ENCODE measurements at places on chromosomes 3 and 15.
A peak's percentile ranks its signal among the peaks of the same experiment; 100 is the strongest.

DNA sequence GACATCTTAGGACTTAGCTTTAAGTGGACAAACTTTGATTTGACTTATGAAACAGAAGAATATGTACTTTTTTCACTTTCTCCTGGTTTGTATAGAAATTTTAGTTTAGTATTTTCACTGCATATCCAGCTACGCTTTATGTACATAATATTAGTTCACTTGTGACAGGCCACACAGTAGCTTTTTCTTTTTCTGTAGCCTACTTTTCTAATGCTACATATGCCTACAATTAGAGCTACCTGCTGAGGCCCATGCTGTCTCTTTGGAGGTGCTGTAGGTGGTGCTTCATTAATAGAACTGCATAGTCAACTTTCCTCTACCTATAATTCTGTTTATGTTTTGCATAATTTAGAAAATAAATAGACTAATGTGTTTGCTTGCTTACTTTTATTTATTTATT lies 191.6 kb downstream of the NLGN1 start:
- DNase-seq, result peak; percentile 70

GRCh38 chr3:45987368-45988291 lies 8.0 kb downstream of the FYCO1 start:
- DNase-seq, result peak; percentile 80

GRCh38 chr3:143653493-143653892 lies 194.8 kb downstream of the SLC9A9 start:
- no peak for DNase-seq

DNA sequence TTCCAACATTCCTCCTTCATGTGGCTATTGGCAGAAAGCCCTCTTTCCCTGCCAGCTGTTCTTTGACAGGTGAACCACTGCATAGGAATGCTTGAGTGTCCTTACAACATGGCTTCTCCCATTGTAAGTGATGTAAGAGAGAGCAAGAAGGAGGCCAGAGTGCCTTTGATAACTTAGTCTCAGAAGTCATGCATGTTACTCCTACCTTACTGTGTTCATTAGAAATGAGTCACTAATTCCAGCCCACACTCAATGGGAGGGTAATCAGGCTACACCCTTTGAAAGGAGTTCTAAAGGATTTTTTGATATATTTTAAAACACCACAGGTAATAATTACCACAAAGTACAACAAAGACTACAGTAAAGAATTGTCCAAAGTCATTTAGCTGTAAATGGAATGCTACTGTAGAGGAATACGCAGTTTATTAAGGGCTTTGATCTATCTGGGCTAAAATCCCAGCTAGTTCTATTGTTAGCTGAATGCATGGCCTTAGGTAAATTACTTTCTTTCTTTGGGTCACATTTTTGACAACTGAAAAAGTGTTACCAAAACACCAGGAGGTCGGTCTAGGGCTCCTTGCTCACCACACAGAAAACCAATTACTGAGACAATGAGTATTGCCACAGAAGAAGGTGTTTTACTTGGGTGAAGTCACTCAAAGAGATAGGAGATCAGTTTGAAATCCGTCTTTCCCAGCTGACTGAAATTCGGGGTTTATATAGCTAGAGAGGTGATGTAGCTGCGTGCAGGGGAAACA lies 154.9 kb downstream of the GRM7 start:
- DNase-seq, result no peak

DNA sequence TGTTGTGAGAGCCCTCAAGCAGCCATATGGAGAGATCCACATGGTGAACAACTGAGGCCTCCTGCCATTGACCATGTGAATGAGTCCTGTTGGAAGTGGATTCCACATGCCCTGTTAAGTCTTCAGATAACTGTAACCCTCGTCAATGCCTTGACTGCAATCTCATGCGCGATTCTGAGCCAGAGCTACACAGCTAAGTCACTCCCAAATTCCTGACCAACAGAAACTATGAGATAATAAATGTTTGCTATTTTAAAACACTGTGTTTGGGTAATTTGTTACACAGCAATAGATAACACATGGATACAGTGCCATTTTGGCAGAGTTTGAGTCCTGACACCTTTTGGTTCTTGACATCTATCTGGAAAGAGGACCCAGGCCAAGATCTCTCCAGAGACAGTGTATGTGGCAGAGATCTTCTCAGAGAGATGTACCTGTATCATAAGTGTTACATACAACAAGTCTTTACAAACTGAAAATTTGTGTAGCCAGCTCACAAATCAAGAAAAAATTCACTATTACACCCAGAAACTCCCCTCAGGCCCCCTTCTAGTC lies 34.5 kb upstream of the BNC1 start:
- no peak for DNase-seq
